ENCODE measurements at places on chromosomes 16 and 17.
A peak's percentile ranks its signal among the peaks of the same experiment; 100 is the strongest.

DNA sequence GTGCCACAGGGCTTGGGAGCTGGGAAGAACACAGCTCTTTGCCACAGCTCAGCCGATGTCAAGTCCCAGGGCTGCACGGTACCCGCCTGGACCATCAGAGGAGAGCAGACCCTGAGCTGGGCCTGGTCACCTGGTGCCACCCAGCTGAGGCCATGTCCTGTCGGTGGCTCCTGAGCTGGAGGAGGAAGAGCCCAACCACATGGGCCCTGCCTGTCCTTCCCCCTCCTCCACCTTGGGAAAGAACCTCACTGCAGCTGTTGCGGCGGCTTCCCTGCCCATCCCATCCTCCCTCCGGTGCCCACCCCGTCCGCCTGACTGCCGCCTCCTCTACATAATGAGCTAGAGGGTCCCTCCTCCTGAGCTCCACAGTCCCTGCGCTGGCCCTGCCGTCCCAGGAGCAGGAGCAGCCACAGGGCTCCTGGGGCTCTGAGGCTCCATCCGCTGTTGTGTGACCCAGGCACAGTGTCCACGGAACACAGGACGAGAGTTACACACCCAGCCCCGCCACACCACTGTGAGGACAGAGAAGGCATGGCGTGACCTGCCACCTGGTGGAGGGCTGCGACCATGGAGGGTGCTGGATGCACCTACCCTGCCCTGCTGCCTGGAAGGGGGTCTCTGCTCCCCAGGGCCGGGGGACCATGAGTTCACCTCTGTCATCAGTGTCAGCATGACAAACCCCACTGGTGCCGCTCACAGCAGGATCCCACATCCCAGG, 21.4 kb upstream of the CHMP6 start:
- DNase-seq: peak; percentile 45

- no peak for DNase-seq
Measured at GRCh38 chr16:49120631-49121030, 161.0 kb downstream of the CBLN1 start.

DNA sequence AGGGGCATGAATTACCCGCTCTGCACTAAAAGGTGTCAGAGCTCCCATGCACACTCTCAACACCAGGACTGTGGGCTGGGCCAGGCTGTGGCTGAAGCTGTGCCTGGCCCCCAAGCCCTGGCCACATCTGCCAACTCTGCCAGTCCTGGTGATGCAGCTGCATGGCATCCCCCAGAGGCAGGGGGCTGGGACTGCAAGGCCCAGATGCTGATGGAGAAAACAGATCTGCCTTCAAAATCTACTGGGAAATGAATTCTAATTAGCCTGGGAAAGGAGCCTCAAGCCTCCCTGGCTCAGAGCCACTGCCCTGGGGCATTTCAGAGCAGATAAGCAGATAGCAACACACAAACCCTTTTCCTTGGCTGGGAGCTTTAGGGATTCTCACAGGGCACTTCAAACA, 3.4 kb downstream of the CHST6 start:
- DNase-seq: no peak

- DNase-seq: no peak
Measured at GRCh38 chr17:58376472-58377000, 24.5 kb upstream of the SUPT4H1 start.

GRCh38 chr17:1759529-1759928, 2.3 kb upstream of the SERPINF1 start:
- DNase-seq: no peak

GRCh38 chr16:23996258-23996955, 160.6 kb downstream of the PRKCB start:
- DNase-seq: no peak

DNA sequence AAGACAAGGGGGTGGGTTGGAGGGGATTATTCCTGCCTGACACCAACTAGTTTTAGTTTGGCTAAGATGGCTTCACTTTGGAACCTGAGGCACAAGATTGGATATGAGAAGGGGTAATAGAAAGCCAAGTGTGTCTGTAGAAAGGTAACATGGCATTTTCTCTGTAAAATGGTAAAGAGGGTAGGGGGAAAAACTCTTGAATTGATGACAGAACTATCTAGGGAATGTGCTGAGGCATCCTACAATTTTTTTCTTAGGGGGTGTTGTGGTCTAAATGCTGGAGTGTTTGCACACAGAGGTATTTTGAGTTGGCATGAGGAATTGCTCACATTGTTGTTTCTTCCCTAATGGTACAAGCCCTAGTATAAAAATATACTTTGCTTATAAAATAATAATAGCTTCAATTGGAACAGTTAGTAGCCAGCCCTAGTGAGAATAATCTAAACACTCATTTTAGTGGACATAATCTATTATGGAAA, 25.8 kb downstream of the YPEL2 start:
- no peak for DNase-seq

DNA sequence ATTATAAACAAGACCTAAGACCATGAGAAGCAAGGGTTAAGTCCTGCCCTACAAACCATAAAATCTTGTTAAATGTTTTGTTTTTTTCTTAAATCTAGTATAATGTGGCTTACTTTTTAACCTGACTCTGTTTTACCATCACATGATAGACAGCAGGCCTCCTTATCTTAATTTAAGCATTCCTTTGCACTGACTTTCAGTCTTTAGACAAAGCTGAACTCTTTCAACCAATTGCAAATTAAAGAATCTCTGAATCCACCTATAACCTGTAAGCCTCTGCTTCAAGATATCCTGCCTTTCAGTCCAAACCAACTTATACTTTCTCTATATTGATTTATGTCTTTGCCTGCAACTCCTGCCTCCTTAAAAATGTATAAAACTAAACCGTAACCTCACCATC, 478.5 kb downstream of the GRIN2A start:
- DNase-seq: no peak

DNA sequence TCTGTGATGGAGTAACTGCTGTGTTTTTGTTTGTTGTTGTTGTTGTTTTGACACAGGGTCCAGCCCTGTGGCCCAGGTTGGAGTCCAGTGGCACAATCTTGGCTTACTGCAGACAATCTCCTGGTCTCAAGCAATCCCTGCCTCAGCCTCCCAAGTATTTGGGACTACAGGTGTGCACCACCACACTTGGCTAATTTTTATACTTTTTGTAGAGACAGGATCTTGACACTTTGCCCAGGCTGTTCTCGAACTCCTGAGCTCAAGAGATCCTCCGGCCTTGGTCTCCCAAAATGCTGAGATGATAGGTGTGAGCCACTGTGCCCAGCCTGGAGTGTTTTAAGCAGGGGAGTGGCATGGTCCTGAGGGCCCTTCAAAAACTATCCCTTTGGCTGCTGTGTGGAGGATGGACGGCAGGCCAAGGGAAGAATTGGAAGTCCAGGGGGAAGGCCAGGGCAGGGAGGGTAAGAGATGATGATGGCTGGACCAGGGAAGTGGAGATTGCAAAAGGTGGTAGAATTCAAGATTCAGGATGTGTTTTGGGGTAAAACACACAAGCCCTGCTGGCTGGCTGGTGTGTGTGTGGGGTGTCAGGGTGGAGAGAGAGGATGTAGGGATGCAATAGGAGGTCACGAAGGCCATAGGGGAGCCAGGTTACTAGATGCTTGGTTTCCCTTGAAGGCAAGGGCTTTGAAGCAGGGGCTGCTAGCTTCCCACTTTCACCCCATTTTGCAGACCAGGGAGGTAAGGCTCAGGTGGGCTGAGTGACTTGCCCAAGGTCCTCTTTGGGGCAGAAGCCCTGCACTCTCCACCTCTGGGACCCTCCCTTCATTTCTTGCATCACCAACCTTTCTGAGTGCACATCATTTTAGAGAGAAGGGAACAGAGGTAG, 18.8 kb upstream of the PLLP start:
- no peak for DNase-seq

GRCh38 chr17:76264425-76264754, 758 bp upstream of the UBALD2 start:
- no peak for DNase-seq

DNA sequence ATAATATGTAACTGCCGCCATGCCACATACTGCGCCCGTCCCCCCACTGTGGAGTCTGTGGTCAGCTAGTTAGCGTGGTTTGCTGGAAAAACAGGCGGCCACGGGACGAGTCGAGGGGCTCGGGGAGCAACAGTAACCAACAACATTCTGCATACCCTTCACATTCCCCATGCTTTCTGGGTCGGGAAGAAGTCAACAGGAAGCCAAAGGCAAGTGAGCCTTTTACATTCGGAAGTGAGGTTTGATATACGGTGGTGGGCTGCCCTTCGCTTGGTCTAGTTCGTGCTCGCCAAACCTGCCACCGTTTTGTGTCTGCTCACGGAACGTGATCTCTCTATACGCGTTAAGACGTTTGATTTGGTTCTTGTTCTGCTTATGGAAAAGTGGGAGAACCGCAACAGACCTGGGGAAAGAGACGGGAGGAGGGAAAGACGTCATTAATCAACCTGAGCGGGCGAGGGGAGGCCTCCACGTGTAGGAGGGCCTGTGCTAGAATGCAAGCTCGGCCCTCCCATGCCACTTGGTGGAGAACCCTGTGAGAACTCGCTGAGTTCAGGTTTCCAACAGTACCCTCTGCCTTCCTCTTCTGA, 28.9 kb upstream of the CFAP20 start:
- DNase-seq: no peak

DNA sequence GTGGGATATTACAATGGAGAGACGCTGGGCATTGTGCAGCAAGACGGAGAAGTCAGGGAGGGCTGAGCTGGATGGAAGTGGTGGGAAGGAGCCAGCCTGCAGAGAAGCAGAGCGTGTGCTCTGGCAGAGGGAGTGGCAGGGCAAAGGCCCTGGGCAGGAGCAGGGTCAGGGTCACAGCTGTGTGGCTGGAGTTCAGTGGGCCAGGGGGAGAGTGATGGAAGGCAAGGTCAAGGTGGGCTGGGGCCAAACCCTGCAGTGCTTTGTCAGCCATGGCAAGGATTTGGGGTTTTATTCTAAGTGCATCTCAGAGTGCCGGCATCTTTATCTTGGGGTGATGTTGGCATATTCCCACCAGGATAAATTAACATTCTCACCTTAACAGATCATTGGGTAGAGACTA, 31.9 kb upstream of the C16orf78 start:
- no peak for DNase-seq

DNA sequence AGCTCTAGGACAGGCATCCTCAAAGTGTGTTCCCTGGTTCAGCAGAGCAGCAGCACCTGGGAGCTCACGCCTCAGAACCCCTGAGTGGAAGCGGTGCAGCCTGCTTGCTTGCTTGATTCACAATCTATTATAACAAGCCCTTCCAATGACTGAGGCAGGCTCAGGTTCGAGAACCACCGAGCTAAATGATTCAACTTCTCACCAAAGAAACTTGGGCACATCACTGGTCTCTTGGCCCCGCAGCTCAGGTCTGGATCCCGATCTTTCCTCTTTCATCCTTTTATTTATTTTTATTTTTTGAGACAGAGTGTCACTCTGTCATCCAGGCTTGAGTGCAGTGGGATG, 24.5 kb downstream of the CLUH start:
- no peak for DNase-seq

DNA sequence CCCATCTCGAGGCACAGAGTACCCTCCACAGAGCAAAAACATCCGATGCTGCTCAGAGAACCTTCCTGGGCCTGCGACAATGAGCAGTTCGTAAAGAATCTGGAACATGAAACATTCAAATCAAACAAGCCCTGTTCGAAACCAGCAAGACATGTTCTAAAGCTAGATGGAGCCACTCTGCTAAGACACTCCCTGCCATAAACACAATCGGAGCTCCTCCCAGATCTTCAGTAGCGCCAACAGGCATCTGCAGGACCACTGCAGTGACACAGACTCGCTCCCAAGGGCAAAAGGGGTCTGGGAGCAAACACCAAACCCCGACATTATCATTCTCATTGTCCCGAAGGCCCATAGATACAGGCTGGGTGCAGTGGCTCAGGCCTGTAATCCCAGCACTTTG, 108.7 kb downstream of the ZFHX3 start:
- DNase-seq: no peak

DNA sequence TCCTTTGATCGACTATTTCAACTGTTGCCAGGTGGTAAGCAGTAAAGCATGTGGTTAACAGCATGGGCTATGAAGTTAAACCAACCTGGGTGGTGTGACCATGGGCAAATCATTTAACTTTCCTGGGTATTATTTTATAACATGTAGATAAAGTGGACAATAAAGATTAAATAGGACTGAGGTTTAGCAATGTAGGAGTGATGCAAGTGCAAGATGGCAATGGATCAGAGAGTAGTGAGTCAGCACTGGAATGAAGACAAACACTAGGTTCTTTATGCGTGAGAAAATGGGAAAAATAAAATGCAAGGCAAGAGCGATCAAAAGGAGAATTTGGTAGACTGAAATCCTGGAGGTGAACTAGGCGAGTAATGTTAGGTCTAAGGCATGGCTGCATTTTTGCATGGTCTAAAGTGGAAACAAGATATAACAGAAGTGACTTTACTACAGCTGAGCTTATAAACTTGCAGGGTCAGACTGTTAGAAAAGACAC, 222.4 kb upstream of the AXIN2 start:
- no peak for DNase-seq

- no peak for DNase-seq
Measured at GRCh38 chr17:53426505-53426904, 396.2 kb upstream of the KIF2B start.

- no peak for DNase-seq
Measured at GRCh38 chr17:55398689-55399088, 22.9 kb downstream of the MMD start.

GRCh38 chr16:67598527-67598926, 36.2 kb downstream of the CTCF start:
- no peak for DNase-seq

DNA sequence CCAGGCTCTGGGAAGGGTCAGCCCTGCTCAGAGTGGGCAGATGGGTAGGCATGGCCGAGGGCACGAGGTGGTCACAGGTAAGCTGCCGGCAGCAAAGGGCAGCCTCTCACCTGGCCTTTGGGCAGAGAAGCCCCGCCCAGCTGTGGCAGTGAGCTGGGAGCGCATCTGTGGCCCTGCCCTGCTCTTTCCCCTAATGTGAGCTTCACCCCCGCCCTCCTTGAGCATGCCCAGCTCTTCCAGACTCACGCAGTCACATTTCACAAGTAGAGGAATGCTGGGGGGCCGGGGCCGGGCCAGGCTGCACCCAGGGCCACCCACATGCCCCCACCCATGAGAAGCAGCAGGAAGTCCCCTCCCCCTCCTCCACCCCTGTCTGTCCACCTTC, 40.7 kb upstream of the SLC38A10 start:
- no peak for DNase-seq

- no peak for DNase-seq
Measured at GRCh38 chr16:74723256-74723655, 22.6 kb upstream of the MLKL start.

DNA sequence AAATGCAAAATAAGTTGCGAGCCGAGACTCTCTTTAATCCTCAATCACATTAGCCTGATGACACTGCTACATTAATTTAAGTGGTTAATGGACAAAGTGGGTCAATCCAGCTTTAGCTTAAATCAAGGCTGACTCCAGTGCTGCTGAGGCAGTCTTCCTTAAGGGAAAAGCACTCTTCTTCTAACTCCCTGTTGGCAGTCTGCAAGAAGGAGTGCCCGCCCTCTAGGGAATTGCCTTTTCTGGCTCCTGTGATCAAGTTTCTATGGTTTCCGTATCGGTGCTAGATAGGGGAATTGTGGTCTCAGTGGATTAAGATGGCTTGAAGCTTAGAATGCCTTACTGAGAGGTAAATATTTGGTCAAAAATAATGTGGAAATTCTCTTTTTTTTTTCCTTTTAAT, 41.0 kb downstream of the HS3ST3B1 start:
- DNase-seq: no peak
